ENCODE measurements at places on chromosomes 1 and 21. TPM values are rescaled to one million over a fixed set of nuclear protein-coding genes. Genes with fewer than 3 reads are reported as not detected.

Gene SMCP
- total RNA-seq: not detected

Gene RIPPLY3
- not detected for total RNA-seq

Gene AXDND1
- 0.78 TPM for total RNA-seq

Gene LAMC1
- 37.7 TPM for total RNA-seq

Gene DEPDC1
- 4.2 TPM for total RNA-seq

Gene ZNF644
- total RNA-seq: 288 TPM

Gene PROK1
- not detected for total RNA-seq

Gene LEFTY1
- total RNA-seq: 0.47 TPM

Gene OR2M7
- total RNA-seq: not detected

GRCh38 chr1:38128926-38129453 lies 82.4 kb upstream of the POU3F1 start:
- DNase-seq: no peak

GRCh38 chr1:34655206-34655874 lies 99.5 kb upstream of the GJB5 start:
- no peak for DNase-seq

DNA sequence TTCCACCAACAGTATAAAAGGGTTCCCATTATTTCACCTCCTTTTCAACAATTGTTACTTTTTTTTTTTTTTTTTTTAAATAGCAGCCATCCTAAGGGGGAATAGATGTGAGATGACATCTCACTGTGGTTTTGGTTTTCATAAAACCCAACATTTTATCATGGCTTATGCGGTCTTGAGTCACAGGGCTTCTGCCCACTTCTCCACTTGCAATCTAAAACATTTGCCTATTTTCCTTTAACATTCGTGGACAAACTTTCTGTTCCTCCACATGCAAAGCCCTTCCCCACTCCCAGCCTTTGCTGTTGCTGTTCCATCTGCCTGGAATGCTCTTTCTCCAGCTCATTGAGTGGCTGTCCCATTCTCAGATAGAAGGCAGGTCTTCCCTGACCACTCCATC lies 239.7 kb upstream of the KCNK2 start:
- no peak for DNase-seq

- DNase-seq: no peak
Observed at GRCh38 chr1:23288671-23289070, 55.4 kb downstream of the HNRNPR start.

GRCh38 chr1:59526240-59526639 lies 229.3 kb downstream of the FGGY start:
- DNase-seq: no peak

DNA sequence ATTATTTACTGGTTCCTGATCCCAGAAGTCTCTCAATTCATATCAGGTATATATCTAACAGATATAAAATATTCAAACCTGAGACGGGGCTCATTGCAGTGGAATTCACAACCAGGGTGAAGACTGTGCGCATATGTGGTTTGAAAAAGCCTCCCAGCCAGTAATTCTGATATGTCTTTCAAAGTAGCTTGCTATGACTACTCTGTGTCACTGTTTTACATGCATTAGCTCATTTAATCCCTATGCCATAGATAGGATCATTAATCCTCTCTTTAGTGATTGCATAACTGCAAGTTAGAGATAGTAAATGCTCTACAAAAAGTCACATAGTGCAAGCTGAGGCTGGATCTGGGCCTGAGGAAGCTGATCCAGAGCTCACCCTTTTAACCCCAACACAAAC lies 251.4 kb downstream of the FMN2 start:
- DNase-seq: no peak

- no peak for DNase-seq
Observed at GRCh38 chr1:155884031-155884960, 24.9 kb downstream of the SYT11 start.

DNA sequence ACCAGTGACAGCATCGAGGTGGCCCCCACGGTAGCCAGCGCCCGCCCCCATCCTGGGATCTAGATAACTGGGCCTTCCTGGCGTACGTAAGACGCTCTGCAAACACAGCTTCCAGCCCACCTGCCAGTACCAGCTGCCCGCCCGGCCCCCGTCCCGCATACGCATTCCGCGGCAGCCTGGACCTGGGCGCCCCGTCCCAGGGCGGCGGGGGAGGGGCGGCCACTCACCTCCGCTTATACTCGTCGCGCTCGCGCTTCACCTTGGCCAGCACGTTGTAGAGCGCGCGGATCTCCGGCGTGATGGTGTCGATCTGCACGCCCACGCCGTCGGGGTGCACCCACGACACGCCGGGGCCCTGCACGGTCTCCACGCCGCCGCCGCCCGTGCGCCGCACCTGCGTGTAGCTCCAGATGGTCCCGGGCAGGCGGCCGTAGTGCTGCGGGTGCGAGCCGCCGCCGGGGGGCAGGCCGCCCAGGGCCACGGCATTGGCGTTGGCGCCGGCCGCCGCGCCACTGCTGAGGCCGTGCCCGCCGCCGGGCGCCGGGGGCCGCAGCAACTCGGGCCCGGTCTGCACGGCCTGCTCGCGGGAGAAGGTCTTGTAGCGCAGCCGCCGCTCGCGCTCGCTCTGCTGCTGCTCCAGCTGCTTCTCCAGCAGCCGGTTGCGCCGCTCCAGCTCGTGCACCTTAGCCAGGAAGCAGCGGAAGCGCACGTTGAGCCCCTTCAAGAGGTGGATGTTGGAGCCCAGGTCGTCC lies 859 bp downstream of the IFFO2 start:
- no peak for DNase-seq

GRCh38 chr1:2969845-2970291 lies 51.4 kb upstream of the ACTRT2 start:
- DNase-seq: no peak

DNA sequence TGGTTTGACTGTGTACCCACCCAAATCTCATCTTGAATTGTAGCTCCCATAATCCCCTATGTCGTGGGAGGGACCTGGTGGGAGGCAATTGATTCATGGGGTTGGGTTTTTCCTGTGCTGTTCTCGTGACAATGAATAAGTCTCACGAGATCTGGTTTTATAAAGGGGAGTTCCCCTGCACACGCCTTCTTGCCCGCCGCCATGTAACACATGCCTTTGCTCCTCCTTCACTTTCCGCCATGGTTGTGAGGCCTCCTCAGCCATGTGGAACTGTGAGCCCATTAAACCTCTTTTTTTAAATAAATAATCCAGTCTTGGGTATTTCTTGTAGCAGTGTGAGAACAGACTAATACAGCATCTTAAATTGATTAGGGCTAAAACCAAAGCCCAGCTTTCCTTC lies 22.6 kb upstream of the RERE start:
- no peak for DNase-seq

GRCh38 chr1:145916745-145917144 lies 1.8 kb downstream of the PEX11B start:
- DNase-seq: no peak

DNA sequence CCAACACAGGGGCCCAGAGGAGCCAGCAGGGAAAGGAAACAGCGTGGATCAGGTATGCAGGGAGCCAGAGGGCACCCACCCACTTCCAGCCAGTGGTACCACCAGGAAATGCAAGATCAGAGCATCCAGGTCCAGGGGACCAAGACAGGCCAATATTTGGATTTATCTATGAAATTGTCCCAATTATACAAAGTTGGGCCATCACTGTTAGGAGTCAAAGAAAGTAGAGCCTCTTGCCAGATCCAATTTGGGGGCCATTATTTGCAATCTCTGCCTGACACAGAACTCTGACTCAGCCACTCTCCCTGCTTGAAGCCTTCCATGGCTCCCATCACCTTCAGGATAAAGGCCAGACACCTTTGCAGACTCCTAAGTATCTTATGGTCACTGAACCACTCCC lies 21.1 kb upstream of the TAS1R2 start:
- DNase-seq: no peak

- DNase-seq: no peak
Observed at GRCh38 chr21:34078915-34079314, 5.5 kb downstream of the MRPS6 start.

- no peak for DNase-seq
Observed at GRCh38 chr21:14013056-14013603, 197.6 kb downstream of the LIPI start.

- no peak for DNase-seq
Observed at GRCh38 chr1:55129194-55129728, 85.9 kb downstream of the USP24 start.

- peak; percentile 14 for DNase-seq
Observed at GRCh38 chr1:232519186-232519585, 110.7 kb downstream of the SIPA1L2 start.

DNA sequence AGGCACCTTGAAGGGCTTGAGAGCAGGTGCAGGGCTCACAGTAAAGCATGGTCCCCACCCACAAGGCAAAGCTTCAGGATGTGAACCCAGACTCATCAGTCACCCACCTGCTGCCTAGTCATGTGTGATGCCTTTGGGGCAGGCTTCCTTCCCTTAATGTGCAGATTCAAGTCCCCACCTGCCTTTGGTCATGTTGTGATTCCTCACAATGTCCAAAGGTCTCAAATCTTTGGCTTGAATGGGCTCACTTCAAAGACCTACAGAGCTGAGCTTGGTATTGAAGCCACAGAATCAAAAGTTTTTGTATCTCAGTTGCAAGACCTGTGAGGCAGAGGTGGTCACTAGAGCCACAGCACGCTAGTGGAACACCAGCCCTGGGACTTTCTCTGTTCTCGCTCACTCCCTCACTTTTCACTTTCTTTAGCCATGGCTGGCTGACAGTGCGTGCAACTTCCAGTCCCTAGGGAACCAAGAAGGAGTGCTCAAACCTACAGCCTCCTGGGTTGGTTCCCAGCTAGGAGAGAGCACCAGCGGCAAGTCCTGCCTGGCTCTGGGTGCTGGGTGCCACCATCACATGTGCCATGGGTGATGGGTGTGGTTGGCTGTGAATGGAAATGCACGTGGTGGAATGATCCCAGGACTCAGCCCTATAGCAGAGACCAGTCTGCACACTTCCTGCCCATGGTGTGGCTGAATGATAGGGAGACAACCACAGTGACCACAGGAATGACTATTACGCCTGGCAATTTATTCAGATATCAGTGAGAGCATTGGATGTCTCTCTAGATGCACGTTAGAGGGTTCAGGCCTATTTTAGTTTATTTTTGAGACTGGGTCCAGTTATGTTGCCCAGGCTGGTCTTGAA lies 26.4 kb upstream of the CLIC6 start:
- no peak for DNase-seq

DNA sequence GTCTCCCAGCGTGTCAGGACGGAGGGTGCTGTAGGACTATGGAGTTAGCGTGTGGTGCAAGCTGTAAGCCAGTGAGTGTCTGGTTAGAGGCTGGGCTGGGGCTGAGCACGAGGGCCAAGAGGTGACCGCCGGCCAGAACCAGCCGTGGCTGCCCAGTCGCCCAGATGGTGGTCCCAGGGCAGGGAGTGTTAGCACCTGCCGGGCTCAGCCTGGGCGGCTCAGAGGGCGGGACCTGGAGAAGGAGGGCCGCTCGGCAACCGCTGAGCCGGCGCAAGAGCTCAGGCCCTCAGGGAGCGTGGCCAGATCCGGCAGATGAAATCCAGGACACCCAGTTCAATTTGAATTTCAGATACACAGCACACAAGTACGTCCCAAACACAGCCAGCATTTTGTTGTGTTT lies 87.9 kb downstream of the PRDM16 start:
- no peak for DNase-seq

DNA sequence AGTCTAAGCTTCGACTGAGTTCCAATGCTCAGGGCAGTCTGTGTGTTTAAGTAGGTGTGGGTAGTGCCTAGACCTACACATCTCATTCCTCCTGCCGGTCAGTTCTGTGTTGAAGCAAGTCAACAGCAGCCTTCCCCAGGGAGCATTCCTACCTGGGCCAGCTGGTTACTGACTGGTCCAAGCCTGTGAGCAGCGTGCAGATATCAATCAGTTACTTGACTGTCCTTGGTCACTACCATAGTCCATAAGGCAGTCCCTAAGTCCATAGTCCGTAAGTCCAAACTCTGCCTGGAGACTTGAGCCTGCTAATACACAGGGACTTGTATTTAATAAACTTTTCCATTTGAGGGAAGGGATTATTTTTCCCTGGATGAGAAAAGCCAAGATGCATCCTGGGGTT lies 171.9 kb downstream of the PGBD5 start:
- no peak for DNase-seq

GRCh38 chr1:36876990-36877389 lies 157.3 kb downstream of the GRIK3 start:
- no peak for DNase-seq

GRCh38 chr1:208465786-208466590 lies 221.8 kb upstream of the PLXNA2 start:
- no peak for DNase-seq

DNA sequence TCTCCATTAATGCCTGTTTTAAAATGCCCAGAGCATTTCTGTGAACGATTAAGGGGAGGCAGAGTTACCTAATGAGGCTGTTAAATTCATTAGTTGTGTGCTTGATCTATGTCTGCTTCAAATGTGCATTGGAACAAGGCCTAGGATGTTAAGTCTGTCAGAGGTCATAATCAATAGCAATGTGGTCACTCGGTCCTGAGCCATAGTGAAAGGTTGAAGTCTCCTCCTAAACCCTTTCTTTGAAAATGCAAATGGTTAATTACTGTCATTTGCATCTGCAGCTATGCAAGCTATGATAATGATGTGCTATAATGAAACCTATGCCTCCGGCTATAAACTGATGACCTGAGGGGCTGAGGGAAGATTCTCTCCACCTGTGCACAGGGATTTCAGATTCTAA lies 114.2 kb upstream of the NR5A2 start:
- DNase-seq: no peak

- no peak for DNase-seq
Observed at GRCh38 chr1:23237508-23237907, 20.2 kb upstream of the HTR1D start.

- DNase-seq: no peak
Observed at GRCh38 chr21:19683492-19683891, 1279.9 kb upstream of the TMPRSS15 start.

GRCh38 chr1:34460193-34460592 lies 283.5 kb downstream of the C1orf94 start:
- DNase-seq: no peak

DNA sequence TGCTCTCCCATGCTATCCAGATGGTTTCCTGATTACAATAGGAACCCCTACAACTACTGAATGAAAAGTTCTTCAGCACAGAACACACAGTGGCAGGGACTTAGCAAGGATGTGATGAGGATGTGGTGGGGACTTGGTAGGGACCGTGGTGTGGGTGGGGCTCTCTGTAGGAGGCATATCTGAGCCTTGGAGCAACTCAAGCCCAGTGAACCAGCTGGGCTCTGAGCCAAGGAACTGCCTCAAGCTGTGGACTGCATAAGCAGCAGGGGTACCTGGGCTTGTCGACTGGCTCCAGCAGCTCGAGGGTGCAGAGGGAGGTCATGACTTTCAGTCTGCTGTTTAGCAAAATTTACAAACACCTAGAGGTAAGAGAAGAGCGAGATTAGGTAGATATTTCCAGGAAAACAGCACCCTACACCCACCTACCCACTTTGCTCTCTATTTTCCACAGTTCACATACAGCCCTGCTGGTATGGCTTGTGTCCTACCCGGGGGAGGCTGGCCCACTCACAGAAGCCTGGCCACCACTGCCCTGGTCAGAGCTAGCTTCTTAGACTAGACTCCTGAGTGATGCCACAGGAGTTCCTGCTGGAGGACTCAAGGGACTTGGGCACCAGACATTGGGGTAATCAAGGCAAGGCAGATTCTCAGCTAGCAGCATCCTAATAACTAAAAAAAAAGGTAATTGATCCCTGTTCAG lies 86.8 kb upstream of the GCLM start:
- DNase-seq: no peak
